ENCODE measurements at places on chromosomes 2 and 18.

GRCh38 chr18:78228974-78229373 is 750.6 kb upstream of the SALL3 start:
- peak; percentile 34 for DNase-seq

DNA sequence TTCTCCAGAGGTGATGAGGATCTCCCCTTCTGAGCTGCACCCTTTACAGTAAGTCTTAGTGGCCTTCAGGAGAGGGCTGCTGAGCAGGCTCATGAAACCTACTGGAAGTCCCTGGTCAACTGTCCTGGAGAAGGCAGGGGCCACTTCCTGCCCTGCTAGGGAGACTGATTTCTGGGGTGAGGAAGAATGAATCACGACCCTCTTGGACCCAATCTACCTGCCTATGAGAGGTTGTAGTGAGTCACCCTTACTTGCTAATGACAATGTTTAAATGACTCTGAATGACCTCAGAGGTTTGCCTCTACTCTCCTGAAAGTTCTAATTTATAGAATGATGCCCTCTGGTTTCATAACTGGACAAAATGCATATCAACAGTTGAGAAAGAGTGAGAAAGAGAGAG is 79.4 kb upstream of the FAM136A start:
- no peak for DNase-seq

DNA sequence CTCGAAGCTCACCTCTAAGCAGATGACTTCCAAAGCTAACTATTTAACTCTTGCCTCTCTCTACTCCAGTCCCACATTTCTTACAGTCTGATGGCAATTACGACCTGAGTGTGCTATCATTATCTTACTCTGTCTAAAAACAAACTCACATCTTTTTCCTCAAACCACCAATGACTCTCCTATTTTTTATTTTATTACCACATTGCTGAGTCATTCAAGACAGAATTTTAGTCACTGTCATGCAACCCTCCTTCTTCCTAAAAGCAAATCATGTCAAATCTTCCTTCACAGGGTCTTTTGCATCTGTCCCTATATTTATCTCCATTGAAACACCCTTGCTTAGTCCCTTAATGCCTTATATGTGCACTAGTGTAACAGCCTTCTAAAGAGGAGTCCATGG is 34.6 kb upstream of the C2orf15 start:
- DNase-seq: no peak

DNA sequence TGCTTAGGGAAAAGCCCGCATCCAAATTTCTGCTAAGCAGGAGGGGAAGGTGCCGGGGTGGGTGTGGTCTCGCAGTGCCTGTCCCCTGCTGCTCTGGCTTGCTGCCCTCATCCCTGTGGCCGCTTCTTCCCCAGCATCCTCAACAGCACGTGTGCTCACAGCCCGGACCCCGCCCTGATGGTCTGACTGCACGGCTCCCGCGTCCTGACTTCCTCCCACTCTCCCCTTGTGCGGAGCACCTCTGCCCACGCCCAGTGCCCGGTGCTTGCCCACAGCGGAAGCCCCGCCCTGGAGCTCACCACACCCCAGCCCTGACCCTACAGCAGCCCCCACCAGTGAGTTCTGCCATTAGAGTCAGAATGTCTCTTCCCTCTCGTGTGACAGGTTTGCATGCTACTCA is 277.9 kb downstream of the NDUFA10 start:
- DNase-seq: no peak

- DNase-seq: peak; percentile 48
These were observed 28.3 kb downstream of the C18orf54 start for GRCh38 chr18:54386043-54386442.

GRCh38 chr2:176779917-176780316 is 432.7 kb upstream of the HNRNPA3 start:
- DNase-seq: no peak
